ENCODE measurements at places on chromosomes 7 and 10. TPM values are rescaled to one million over a fixed set of nuclear protein-coding genes. Genes with fewer than 3 reads are reported as not detected.

Gene POLR2J2
- 16.6 TPM for total RNA-seq

DNA sequence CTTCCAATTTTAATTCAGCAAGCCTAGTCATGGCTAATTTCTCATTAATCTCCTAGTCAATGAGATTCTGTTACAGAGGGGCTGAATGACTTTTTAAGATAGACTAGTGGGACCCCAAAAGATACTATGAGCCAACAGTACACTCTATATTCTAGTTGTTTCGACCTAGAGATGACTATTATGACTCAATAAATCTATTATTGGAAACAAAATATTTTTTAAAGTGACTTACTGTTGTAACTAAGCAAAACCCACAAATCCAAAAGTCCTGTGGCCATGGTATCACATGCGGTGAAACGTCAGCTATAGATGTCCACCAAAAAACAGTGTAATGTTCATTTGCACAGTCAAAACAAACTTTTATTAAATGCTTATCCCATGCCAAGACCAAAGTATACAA is 95.3 kb upstream of the ADO start:
- no peak overlapping the region for H3K4me3 ChIP-seq
- no peaks in the 10 kb centered on the region for H3K27me3 ChIP-seq
- peaks cover 18% of the 10 kb centered on the region for H3K4me1 ChIP-seq
- no peak for DNase-seq

Gene NXPH1
- not detected for total RNA-seq

DNA sequence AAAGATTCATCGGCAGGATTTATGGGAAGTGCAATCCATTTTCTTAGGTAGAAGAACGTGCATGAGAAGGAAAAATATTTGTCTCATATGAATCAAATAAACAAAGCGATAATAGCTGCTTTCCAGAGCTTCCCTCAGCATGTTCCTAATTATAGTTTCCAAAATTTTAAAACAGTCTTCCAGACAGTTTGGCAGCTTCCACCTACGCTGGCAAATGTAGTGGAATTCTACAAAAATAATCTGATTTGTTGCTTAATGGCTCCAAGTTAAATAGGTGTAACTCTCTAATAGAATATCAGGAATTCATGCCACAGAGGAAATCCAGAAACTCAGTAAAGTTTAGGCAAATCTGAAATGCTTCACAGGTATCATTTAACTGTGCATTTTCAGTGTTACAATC is 23.3 kb upstream of the AGBL3 start:
- H3K27ac ChIP-seq: no peak overlapping the region
- H3K27me3 ChIP-seq: no peaks in the 10 kb centered on the region
- no peak for DNase-seq
- H3K4me3 ChIP-seq: no peak overlapping the region

DNA sequence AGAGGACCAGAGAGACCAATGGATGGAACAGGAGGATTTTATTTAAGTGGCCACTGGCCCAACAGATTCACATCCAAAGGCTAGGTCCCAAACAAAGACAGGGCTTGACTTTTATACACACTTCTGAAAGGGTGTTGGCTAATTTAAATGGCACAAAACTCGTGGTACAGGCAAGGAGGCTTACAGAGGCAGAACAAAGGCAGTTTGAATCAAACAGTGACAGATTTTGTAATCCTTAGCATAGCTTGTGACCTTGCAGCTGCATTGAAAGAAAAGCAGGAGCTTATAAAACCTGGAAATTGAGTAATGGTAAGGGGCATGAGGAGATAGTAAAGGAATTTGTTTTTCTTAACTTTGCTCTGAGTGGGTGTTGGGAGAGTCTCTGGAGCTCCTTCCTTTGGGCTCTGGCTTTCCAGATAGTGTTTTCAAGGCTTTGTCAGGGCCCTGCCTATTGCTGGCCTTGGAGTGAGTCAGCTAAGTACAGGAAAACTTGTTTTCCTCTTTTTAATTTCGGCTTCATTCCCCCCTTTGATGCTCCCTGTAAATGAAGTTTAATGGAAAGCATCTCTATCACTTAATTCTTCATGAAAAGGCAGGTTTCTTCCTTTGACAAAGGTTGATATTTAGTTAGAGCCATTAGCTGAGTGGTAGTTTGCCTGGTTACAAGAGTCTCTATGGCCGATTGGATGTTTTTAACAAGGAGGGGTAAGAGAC is 96.9 kb downstream of the TRIM24 start:
- no peak overlapping the region for H3K4me3 ChIP-seq
- no peaks in the 10 kb centered on the region for H3K4me1 ChIP-seq
- no peak overlapping the region for H3K27ac ChIP-seq
- H3K36me3 ChIP-seq: peaks cover 4% of the 10 kb centered on the region
- H3K27me3 ChIP-seq: no peaks in the 10 kb centered on the region
- no peak for DNase-seq

Gene NMT2
- total RNA-seq: 7.5 TPM

- no peak for DNase-seq
- no peaks in the 10 kb centered on the region for H3K36me3 ChIP-seq
- H3K27ac ChIP-seq: no peak overlapping the region
- H3K4me3 ChIP-seq: no peak overlapping the region
- no peaks in the 10 kb centered on the region for H3K27me3 ChIP-seq
Measured at GRCh38 chr7:63039882-63040281, 958.8 kb upstream of the ZNF722 start.

Gene CALN1
- not detected for total RNA-seq

DNA sequence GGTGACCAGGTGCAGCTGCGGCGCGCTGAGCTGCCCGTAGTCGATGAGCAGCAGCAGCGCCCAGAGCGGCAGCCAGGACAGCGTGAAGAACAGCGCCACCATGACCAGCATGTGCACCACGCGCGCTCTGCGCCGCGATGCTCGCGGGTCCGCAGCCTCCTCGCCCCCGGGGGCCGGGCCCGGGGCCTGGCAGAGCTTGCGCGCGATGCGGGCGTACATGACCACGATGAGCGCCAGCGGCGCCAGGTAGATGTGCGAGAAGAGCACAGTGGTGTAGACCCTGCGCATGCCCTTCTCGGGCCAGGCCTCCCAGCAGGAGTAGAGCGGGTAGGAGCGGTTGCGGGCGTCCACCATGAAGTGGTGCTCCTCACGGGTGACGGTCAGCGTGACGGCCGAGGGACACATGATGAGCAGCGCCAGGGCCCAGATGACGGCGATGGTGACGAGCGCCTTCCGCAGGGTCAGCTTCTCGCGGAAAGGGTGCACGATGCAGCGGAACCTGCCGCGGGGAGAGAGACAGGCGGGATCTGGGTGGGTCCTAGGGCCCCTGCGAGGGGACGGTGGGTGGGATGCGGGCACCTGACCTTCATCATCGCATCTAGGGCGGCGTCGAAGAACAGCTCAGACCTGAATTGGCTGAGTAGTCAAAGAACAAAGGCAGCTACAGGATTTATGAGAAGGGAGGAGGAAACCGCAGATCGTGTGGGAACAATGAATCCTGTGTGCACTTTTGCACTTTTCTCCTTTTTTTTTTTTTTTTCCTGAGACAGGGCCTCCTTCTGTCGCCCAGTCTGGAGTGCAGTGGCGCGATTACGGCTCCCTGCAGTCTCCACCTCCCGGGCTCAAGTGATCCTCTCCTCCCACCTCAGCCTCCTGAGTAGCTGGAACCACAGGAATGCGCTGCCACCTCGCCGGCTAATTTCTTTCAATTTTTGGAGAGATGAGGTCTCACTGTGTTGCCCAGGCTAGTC is 22.4 kb upstream of the PPA1 start:
- no peaks in the 10 kb centered on the region for H3K27me3 ChIP-seq
- peaks cover 7% of the 10 kb centered on the region for H3K36me3 ChIP-seq
- peak; percentile 89 for DNase-seq
- H3K4me1 ChIP-seq: peaks cover 54% of the 10 kb centered on the region
- peak overlapping the region; percentile 36 for H3K4me3 ChIP-seq

DNA sequence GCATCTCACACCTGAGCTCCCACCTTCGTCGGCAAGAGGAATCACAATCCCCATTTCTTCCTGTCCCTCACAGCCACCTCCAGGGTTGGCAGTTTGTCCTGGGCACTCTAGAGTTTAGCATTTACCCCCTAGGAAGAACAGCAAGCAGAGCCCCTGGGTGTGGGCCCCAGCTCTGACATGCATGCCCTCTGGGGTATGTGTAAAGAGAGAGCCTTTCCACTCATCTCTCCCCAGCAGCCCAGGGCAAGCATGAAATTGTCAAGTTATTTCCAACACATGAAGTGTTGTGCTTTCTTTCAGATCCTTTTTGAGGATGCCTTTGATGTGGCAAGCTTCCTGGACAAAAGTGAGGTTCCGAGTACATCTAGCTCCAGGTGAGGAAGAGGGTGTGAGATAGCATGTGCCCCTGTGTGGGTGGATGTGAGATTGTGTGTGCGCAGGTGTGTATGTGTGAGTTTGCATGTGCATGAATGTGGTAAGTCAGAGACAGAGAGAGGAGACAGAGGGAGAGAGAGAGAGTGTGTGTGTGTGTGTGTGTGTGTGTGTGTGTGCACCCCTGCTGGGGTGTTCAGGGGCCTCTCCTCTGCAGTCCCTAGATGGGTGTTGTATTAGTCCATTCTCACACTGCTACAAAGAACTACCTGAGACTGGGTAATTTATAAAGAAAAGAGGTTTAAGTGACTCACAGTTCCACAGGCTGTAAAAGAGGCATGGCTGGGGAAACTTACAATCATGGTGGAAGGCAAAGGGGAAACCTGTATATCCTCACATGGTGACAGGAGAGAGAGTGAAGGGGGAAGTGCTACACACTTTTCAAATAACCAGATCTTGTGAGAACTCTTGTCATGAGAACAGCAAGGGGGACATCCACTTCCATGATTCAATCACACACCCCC is 18.1 kb downstream of the STRA8 start:
- H3K4me3 ChIP-seq: no peak overlapping the region
- peaks cover 20% of the 10 kb centered on the region for H3K4me1 ChIP-seq
- DNase-seq: no peak
- no peaks in the 10 kb centered on the region for H3K36me3 ChIP-seq

Gene HOGA1
- total RNA-seq: 7.9 TPM

- H3K4me3 ChIP-seq: no peak overlapping the region
- H3K27me3 ChIP-seq: no peaks in the 10 kb centered on the region
- no peak for DNase-seq
- H3K27ac ChIP-seq: no peak overlapping the region
Measured at GRCh38 chr7:158442260-158442659, 145.4 kb downstream of the PTPRN2 start.

Gene REEP3
- 97.5 TPM for total RNA-seq

GRCh38 chr7:28904578-28905048 is 53.5 kb downstream of the TRIL start:
- no peaks in the 10 kb centered on the region for H3K27me3 ChIP-seq
- DNase-seq: no peak
- peak overlapping the region; percentile 17 for H3K27ac ChIP-seq
- peak overlapping the region; percentile 47 for H3K4me3 ChIP-seq
- H3K4me1 ChIP-seq: peaks cover 14% of the 10 kb centered on the region

GRCh38 chr7:1915956-1916600 is 246.0 kb downstream of the ELFN1 start:
- H3K27ac ChIP-seq: no peak overlapping the region
- DNase-seq: no peak
- peaks cover 10% of the 10 kb centered on the region for H3K36me3 ChIP-seq
- H3K27me3 ChIP-seq: no peaks in the 10 kb centered on the region
- H3K4me1 ChIP-seq: no peaks in the 10 kb centered on the region

Gene CLCN1
- total RNA-seq: 0.34 TPM

Gene EVX1
- total RNA-seq: not detected

Gene ANKRD1
- total RNA-seq: 6.2 TPM

Gene CDH23
- 0.07 TPM for total RNA-seq

Gene CUBN
- 0.27 TPM for total RNA-seq

GRCh38 chr7:68155676-68156075 is 1159.0 kb downstream of the TYW1 start:
- H3K27me3 ChIP-seq: no peaks in the 10 kb centered on the region
- no peak overlapping the region for H3K27ac ChIP-seq
- no peaks in the 10 kb centered on the region for H3K4me1 ChIP-seq
- no peak for DNase-seq

Gene FOXK1
- 67.1 TPM for total RNA-seq

Gene TMEM229A
- total RNA-seq: not detected

DNA sequence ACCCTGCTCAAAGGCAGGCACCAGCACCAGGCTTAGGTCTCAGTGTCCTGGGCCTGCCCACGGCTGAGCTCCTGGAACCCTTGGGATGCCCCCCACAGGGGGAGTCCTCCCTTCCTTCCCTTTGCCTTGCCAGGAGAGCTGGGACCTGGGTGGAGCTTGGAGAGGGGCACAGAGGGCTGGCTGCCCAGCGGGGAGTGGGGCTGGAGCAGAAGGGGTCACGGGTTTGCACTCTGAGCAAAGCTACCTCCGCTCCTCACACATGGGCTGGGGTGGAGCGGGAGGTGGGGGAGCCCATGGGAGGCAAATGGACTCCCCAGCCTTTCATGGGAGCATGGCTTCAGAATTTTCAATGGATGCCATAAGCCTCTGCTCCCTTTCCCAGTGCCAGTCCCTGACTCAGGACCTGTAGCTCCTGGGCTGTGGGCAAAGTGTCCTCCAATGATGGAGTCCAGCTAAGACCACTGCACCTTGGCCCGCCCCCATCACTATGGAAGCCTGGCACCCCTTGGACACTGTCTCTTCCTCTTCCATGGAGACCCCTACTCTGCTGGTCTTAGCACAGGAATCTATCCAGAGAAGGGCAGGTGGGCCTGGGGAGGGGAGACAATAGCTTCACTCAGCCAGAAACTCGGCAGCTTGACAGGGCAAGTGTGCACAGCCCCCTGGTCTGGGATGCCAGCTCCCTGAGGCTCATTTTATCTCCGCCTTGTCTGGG is 39.9 kb downstream of the LDB3 start:
- H3K4me3 ChIP-seq: no peak overlapping the region
- H3K36me3 ChIP-seq: peaks cover 12% of the 10 kb centered on the region
- H3K27me3 ChIP-seq: no peaks in the 10 kb centered on the region
- no peaks in the 10 kb centered on the region for H3K4me1 ChIP-seq
- no peak overlapping the region for H3K27ac ChIP-seq

GRCh38 chr10:126133906-126134656 is 237.7 kb downstream of the FANK1 start:
- DNase-seq: no peak
- H3K36me3 ChIP-seq: no peaks in the 10 kb centered on the region
- peak overlapping the region; percentile 1 for H3K27ac ChIP-seq
- H3K4me3 ChIP-seq: no peak overlapping the region
- H3K27me3 ChIP-seq: no peaks in the 10 kb centered on the region
- H3K4me1 ChIP-seq: peaks cover 13% of the 10 kb centered on the region
